ENCODE measurements at places on chromosomes 6 and 20. TPM values are rescaled to one million over a fixed set of nuclear protein-coding genes. Genes with fewer than 3 reads are reported as not detected.
A peak's percentile ranks its signal among the peaks of the same experiment; 100 is the strongest.

DNA sequence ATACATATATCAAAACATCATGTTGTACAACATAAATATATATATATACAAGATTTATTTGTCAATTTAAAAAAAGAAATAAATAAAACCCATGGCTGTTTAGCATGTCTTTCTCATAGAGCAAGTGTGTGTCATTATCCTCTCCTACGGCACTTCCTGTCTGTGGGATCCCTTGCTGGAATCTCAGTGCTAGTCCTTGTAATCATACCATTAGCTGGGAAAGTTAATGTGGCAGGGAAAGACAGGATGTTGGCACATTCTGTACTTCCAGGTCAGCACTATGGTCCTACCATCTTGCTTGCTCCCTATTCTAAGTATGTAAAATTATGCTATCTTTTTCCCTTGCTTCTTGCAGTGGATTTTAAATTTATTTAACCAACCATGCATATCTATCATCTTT is 9.5 kb upstream of the SLC17A3 start:
- no peaks in the 10 kb centered on the region for H3K36me3 ChIP-seq
- no peak overlapping the region for H3K4me3 ChIP-seq
- H3K4me1 ChIP-seq, result peaks cover 23% of the 10 kb centered on the region
- no peaks in the 10 kb centered on the region for H3K27me3 ChIP-seq

DNA sequence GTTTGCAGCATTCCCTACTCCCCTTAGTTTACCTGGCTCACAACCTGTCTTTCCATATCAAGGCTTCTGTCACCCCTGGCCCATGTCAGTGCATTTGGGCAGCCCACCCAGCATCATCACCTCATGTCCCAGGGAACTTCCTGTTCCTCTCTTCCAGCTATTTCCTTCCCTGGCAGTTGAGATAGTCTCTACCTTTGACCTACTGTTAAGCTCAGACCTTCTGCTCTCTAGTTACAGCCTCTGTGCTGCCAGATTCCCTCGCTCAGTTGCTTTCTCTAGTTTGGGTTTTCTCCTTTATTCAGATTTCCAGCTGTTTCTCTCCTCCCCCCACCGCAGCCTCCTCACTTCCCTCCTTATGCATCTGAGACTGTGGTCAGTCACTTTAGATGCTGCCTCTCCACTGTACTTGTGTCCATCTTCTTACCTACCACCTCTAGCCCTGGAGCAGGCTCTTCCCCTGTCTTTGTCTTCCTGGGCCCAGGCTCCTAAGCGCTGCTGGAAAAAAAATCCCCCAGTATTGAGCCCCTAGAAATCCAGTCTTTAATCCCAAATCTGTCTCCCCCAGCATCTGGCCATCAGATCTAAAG is 16.3 kb downstream of the PTPN1 start:
- no peak overlapping the region for H3K27ac ChIP-seq
- H3K4me1 ChIP-seq, result peaks cover 11% of the 10 kb centered on the region
- DNase-seq, result no peak
- peaks cover 11% of the 10 kb centered on the region for H3K36me3 ChIP-seq

DNA sequence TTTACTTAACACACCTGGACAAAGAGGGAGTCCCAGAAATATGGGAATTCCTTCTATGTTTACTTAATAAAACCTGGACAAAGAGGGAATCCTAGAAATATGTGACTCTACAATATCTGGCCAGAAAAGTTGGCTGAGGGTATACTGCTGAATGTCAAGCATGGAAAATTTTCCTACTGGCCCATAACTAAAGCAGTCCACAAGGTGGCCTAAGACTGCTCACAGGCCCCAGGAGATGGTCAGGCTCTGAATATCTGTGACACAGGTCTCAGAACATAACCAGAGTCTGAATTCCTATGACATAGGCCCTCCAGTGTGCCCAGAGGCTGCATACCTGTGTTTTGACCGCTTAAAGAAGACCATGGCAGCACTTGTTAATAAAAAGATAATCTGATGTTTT is 578.2 kb upstream of the NRSN1 start:
- no peaks in the 10 kb centered on the region for H3K36me3 ChIP-seq
- peak; percentile 27 for DNase-seq
- H3K4me3 ChIP-seq, result no peak overlapping the region
- H3K4me1 ChIP-seq, result no peaks in the 10 kb centered on the region

DNA sequence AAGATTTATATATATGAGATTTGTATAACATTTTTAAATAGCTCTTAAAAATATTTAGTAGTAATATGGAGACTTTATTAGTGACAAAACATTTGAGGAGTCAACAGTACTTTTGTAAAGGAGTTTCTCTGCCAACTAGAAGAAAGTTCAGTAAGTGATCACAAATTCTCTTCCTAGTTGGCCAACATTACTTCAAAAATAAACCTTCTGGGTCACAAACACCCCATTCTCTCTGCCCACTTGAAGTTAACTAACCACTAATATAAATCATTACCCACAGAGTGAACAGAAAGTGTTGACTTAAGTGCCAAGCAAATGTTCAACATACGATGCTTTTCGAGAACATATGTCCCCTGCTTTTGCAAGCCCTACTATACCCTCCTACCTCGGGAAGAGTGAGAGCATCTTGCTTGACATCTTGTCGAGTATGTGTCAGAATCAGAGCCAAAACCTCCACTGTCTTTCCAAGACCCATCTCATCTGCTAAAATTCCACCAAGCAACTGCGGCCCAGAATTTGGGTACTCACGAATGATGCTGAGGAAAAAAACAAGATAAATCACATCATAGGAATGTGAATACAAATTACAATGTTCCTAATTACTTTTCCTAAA is 16.9 kb downstream of the SHPRH start:
- H3K4me3 ChIP-seq, result no peak overlapping the region
- no peaks in the 10 kb centered on the region for H3K4me1 ChIP-seq
- no peak for DNase-seq
- no peak overlapping the region for H3K27ac ChIP-seq

DNA sequence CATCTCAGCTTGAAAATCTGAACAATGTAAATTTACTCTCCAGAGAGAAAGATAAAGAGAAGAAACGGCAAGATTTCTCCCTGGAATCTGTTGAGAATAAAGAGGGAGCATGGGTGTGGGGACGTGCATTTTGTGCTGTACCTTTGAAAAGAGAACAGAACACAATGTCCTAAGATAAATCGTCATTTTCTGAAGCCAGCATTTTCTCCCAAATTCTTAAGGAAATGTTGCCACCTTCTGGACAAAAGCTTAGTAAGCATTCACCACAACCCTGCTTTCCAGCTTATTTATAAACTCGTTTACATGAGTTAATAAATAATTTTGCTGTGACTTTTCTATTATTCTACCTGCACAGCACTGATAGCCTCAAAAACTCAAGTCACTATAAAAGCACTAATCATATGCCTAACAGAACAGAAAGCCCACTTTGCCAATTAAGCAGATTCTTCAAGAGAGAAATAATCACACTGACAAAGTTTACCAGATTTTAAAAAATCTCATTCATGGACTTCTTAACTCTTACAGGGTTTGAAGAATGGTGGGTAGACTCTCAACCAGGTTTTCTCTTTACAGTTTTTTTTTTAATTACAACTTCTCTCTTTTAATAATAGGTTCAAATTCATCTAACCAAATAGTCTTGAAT is 155.8 kb downstream of the MBOAT1 start:
- peak; percentile 48 for DNase-seq
- no peaks in the 10 kb centered on the region for H3K4me1 ChIP-seq
- no peak overlapping the region for H3K4me3 ChIP-seq
- no peak overlapping the region for H3K27ac ChIP-seq

GRCh38 chr6:148905901-148906300 is 159.1 kb downstream of the UST start:
- no peaks in the 10 kb centered on the region for H3K27me3 ChIP-seq
- no peak overlapping the region for H3K4me3 ChIP-seq
- DNase-seq, result no peak

DNA sequence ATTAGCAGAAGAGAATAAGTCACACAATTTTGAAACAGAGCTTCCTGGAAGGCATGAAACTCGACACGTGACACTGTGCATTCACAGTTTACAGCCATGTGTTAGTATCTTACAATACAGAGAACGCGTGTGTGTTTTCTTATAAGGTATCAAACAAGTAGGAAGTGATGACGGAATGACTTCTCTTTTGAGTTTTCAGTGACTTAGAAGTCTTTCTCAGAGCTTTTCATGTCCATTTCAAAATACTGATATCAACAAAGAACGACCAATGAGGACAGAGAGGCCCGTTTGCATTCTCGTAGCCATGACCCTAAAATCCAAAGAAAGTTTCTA is 36.6 kb upstream of the DUSP22 start:
- H3K27me3 ChIP-seq, result no peaks in the 10 kb centered on the region
- DNase-seq, result no peak
- H3K36me3 ChIP-seq, result peaks cover 6% of the 10 kb centered on the region
- peaks cover 30% of the 10 kb centered on the region for H3K4me1 ChIP-seq

Gene ELOVL2
- total RNA-seq, result not detected

Gene KCNK16
- not detected for total RNA-seq

DNA sequence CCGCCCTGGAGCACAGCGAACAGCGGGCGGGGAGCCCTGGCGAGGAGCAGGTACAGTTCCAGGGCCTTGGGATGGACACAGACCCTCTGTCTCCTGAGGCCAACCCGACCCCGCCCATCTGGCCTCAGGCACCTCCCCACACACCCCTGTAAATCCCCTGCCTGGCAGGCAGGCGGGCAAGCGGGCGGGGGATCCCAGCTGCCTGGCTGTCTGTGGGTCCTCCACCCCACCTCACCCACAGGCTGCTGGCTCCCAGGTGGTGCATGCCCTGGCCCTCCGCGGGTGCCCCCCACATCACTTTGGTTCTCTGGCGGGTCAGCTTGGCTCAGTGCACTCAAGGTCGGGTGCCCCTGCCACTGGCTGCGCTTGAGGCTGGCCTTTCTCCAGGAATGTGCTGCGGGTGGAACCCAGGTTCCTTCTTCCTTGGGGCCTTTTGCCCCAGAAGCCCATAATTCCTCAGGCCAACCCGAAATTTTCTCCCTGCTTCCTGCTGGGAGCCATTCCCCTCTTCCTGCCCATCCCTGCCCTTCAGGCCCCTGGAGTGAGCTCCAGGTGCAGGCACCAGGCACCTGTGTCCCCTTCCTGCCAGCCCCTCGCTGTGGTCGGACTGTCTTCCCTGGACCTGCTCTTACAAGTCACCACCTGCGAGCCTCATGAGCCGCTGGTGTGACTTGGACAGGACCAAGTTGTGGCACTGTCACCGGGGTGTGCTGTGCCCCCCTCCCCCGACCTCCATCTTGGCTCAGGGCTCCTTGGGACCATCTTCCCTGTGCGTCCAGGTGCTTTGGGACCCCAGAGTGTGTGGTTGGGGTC is 5.3 kb upstream of the TNFRSF6B start:
- H3K27me3 ChIP-seq, result no peaks in the 10 kb centered on the region
- H3K27ac ChIP-seq, result no peak overlapping the region
- peaks cover 50% of the 10 kb centered on the region for H3K36me3 ChIP-seq
- peaks cover 9% of the 10 kb centered on the region for H3K4me1 ChIP-seq

- H3K27ac ChIP-seq, result no peak overlapping the region
- H3K27me3 ChIP-seq, result no peaks in the 10 kb centered on the region
- peaks cover 14% of the 10 kb centered on the region for H3K4me1 ChIP-seq
- H3K4me3 ChIP-seq, result no peak overlapping the region
- peak; percentile 73 for DNase-seq
These were observed 41.0 kb downstream of the SLC9A8 start for GRCh38 chr20:49853640-49854039.

Data from MCF 10A (cell line).